Fibroblast of skin of left quadriceps (primary cell): ENCODE measurements at places on chromosomes 6 and 20.

- no peak for DNase-seq
Observed at GRCh38 chr6:150549674-150550101, 50.0 kb upstream of the PLEKHG1 start.

DNA sequence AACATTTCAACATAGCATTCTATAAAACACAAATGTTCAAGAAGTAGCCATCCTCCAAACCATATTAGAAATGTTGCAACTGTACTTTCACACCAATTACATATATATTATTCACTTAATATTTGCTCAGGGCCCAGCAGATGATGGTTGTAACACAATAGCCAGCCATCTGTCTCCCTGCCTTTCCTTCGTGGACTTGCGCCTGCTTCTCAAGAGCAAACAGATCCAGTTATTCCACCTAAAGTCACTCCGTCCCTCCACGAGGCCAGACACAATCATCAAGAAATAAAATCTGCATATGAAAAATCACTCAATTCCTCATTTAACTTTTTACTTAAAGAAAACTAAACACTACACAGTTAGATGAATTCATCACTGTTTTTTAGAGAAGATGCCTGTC, 160.4 kb downstream of the RALGAPA2 start:
- no peak for DNase-seq

- no peak for DNase-seq
Observed at GRCh38 chr6:138430361-138431145, 26.5 kb downstream of the HEBP2 start.

DNA sequence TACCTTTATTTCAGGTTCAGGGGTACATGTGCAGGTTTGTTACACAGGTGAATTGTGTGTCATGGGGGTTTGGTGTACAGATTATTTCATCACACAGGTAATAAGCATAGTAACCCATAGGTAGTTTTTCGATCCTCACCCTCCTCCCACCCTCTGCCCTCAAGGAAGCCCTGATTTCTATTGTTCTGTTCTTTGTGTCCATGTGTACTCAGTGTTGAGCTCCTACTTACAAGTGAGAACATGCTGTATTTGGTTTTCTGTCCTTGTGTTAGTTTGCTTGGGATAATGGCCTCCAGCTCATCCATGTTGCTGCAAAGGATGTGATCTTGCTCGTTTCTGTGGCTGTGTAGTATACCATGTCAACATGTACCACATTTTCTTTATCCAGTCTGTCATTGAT, 66.0 kb downstream of the STK4 start:
- no peak for DNase-seq

DNA sequence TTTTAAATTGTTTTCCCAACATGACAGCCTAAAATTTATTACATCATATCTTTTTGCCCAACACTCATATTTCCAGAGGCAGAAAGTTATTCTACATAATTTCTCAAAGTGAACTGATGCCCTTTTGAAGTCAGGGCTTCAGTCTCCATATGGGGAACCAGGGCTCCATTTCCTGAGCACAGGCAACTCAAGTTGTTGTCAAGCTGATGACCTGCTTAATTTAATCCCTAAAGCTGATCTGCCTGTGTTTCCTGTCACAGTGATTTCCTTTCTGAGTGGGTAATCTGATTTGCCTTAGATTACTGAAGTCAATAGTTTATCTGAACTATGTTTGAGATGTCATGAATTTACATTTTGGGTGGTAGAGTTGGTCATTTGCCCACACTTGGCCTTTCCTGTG, 932.1 kb upstream of the MANEA start:
- no peak for DNase-seq

DNA sequence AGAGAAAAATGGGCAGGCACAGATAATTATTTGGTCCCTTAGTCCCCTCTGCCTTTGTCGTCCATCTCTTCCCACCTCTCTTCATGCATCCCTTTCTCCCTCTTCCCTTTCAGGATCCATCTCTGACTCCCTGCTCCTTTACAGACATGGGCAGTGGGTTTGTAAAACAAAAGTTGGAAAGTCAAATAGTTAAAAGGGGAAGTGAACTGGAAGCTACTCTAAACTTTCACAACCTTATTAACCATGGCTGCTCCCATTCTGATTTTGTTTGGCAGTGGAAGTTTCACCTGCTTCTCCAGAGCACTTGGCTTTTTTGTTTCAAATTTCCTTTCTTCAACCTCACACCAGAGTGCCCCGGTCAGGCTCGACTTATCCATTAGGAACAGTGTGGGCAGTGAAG, 1.2 kb downstream of the HLA-DQA2 start:
- no peak for DNase-seq

GRCh38 chr6:50211582-50211981, 161.9 kb upstream of the DEFB112 start:
- no peak for DNase-seq

GRCh38 chr6:88574031-88574430, 389.4 kb downstream of the RNGTT start:
- no peak for DNase-seq

GRCh38 chr6:166275714-166276166, 32.5 kb downstream of the PRR18 start:
- peak; percentile 10 for DNase-seq

DNA sequence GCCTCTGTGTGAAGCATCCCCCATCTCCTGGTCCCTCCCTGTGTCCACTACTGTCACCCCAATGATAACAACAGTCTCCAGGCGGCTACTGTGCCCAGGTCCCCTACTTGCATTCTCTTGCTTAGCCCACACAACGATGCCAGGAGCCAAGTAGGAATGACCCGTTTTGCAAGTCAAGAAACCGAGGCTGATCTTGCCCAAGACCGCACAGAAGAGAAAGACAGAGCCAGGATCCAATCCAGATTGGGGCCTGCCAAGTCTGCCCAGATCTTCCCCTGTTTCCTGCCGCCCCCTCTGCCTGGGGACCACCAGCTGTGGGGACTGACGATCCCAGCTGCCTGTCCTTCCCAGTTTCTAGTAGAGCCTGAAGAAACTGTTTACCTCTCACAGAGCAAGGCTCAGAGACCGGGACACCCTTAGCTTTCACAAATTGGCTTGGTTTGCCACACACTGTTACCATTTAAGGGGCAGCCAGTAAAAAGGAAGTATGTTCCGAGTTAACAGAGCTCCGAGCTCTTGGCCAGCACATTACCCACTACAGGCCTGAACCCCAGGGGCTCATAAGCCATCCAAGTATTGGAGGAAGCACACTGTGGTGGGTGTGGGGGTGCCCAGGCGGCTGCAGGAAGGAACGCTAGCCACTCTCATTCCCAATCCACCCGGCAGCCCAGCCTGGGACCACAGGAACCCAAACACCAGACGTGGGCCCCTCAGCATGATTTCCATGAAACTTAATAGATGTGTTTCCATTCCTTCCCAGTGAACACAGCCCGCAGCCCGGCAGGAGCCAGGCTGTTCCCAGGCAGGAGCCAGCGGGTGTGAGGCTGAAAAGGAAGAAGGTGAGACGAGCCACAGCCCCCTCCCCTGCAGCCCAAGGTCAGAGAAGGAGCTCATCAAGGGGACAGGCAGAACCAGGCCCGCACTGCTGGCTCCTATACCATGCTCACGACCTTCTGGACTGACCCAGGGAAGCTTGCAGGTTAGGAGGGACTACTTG, 7.9 kb downstream of the KIAA1755 start:
- DNase-seq = no peak

GRCh38 chr6:6193221-6193745, 127.2 kb downstream of the F13A1 start:
- DNase-seq = peak; percentile 4

- no peak for DNase-seq
Observed at GRCh38 chr6:117231466-117231865, 33.9 kb upstream of the VGLL2 start.

DNA sequence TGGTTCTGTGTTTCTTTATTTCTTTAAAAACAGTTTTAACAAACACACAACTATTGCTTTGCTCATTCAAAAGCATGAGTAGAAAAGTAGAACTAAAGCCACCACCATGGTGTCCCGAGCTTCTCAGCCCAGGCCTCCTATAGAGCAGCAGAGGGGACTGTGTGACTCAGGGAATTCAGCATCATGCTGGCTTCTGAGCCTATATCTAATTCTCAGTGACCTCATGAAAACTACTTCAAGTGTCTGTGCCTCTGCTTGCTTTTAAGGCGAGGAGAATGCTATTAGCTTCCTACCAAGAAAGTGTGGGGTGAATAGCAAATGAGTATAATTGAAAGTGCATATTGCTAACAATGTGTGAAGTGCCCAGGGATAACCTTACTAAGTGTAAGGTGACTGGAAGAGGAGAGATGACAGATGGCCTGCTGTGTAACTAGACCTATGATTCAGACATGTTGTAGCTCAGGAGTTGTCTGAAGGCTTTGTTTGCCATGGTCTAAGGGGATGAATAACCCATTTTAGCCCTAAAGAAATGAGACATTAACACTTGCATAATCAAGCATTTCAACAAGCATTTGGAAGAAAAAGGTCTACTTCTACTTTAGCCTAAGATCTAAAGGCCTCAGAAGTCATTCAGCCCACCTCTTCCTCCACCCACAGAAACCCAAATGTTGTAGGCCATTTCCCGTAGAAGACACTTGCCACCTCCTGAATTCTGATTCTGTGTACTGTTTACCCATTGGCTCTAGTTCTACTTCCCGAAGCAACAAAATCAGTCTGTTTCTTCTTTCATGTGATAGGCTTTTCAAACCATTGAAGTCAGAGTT, 121.5 kb upstream of the ARG1 start:
- DNase-seq = no peak

DNA sequence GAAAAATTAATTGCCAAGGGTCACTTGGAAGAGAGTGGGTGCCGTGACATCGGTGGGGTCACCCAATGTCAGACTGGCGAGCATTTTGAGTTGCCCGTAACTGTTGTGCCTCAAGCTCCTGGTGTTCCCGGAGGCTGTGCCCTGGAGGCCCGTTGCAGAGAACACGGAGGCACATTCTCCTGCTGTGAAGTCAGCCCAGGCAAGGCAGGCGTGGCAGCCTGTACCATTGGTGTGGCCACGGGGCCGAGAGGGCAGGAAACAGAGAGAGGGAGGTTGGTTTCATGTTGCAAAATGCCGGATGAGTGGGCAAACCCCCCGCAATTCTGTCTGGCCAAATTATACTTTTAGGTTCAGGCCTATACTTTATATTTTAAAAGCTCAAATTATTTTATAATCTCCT, 81.2 kb downstream of the THBS2 start:
- DNase-seq = no peak

- no peak for DNase-seq
Observed at GRCh38 chr6:132569170-132569569, 952 bp upstream of the TAAR6 start.

- DNase-seq = no peak
Observed at GRCh38 chr6:64811119-64811518, 895.9 kb downstream of the EYS start.

- DNase-seq = no peak
Observed at GRCh38 chr6:34638834-34639736, 57.5 kb downstream of the ILRUN start.

DNA sequence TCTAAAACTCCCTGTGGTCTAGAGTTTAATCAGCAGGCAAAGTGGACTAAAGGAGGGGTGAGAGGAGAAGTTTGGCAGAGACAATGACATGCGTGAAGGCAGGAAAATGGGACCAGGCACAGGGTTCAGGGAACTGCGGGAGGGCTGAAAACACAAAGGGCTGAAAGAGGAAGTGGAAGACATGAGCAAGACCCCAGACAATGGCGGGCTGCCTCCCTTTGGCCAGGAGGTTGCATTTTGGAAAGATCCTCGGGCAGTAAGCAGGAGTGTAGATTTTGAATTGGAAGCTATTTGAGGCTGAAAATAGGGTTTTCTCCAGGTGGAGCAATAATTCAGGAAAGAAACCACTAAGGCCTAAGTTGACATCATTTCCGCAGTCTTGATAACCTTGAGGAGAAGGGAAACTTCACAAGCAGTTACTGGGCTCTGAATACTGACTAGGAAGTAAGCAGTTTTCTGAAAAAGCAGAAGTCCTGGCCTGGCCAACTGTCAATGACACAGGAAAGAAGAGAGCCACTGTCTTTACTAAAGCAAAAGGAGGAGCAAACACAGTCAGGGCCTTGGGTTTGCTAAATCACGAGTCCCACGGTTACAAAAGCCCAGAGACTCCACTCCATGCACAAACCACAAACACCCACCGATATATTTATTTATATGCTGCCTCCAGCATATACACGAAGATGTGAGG, 3.4 kb downstream of the LY86 start:
- no peak for DNase-seq

DNA sequence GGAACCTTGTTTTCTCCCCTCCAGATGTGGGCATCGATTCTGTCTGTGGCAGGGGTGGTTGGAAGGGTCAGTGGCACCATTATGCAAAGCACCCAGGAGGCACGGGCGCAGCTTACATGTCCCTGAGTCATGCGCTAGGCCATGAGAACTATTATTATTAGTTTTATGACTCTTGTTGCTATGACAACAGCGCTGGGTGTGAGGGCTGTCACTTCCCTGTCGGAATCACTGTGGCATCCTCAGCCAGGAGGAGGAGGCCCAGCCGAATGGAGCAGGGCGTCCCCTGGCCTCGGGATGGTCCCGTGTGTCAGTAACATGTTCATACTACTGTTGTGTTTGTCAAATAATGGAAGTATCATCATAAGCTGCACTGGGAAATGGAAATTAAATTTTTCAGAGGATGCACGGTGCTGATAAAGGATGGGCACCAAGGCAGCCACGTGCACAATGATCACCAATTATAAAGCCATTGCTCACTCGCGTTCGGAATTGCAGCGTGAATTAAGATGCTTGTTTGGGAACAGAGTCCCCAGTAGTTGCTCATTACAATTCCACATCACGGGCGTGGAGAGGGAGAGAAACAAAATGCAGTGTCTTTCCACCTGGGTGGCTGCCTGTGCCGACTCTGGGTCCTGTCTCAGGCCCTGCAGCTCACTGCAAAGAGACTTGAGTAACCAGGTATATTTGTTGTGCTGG, 247.9 kb downstream of the CDH4 start:
- no peak for DNase-seq

GRCh38 chr6:147839708-147840610, 331.5 kb downstream of the SAMD5 start:
- peak; percentile 9 for DNase-seq

DNA sequence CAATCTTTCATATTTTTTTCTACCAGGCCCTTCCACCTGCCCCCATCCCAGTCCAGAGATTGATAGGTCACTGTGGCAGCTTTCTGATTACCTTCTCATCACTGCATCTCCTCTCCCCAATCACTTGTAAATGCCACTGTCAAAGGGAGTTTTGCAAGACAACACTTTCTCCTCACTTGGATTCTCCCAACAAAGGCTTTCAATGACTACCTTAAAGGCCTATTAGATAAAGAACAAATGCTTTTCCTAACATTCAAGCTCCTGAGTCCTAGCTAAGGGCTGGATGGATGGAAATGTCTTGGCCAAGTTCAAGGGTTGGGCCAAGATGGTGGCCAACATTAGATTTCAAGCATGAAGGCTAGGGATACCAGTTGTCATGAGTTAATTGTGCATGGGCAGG, 55.3 kb downstream of the UNC5CL start:
- DNase-seq = no peak

GRCh38 chr6:70103798-70104197, 199.1 kb downstream of the COL9A1 start:
- DNase-seq = no peak
